ENCODE measurements at places on chromosomes 4 and X.

- DNase-seq, result no peak
These were observed 77.9 kb downstream of the RTL9 start for GRCh38 chrX:110436523-110436922.

DNA sequence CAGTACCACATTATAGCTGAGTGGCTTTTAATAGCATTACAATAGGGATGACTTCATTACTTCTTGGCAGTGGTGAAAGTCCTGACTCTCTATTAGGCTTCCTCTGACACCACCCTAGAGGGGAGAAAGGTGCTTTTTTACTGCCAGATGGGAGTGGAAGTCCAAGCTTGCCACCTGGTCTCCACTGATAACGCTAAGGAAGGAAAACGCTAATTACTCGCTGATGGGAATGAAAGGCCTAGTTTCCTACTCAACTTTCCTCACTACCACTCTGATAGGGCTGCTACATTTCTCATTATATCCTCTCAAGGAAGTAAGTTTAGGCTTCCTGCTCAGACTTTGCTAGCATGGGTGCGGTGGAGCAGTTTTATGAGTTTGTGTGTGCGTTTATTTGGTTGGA is 62.3 kb upstream of the PAGE3 start:
- DNase-seq, result no peak

DNA sequence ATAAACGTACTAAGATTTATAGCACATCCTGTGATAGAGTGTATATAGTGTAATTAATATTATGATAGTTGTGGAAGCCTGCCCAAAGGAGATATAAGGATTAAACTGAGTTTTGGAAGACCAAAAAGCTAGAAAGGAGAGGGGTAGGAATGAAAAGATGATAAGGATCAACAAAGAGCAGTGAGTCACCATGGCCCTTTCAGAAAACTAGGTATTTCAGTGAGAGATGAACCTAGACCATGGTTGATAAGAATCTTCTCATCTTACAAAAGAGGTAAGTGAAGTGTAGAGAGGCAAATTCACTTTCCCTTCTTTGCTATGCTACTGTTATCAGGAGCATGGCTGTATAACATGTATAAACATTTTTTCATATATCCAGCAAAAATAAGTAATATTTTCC is 133.8 kb upstream of the PLAC1 start:
- DNase-seq, result no peak

- no peak for DNase-seq
These were observed 1.9 kb upstream of the MAGEB3 start for GRCh38 chrX:30228526-30228925.

- DNase-seq, result no peak
These were observed 2.4 kb downstream of the ANKRD50 start for GRCh38 chr4:124710015-124710741.

- no peak for DNase-seq
These were observed 33.8 kb upstream of the SPANXN1 start for GRCh38 chrX:145213504-145213903.

GRCh38 chrX:19761554-19762295 is 125.7 kb downstream of the SH3KBP1 start:
- no peak for DNase-seq

GRCh38 chr4:121192480-121192879 is 28.4 kb upstream of the TNIP3 start:
- DNase-seq, result peak; percentile 14

- peak; percentile 35 for DNase-seq
These were observed 178.5 kb downstream of the GABRB1 start for GRCh38 chr4:47209833-47210232.

- no peak for DNase-seq
These were observed 23.4 kb downstream of the LANCL3 start for GRCh38 chrX:37594755-37595382.

DNA sequence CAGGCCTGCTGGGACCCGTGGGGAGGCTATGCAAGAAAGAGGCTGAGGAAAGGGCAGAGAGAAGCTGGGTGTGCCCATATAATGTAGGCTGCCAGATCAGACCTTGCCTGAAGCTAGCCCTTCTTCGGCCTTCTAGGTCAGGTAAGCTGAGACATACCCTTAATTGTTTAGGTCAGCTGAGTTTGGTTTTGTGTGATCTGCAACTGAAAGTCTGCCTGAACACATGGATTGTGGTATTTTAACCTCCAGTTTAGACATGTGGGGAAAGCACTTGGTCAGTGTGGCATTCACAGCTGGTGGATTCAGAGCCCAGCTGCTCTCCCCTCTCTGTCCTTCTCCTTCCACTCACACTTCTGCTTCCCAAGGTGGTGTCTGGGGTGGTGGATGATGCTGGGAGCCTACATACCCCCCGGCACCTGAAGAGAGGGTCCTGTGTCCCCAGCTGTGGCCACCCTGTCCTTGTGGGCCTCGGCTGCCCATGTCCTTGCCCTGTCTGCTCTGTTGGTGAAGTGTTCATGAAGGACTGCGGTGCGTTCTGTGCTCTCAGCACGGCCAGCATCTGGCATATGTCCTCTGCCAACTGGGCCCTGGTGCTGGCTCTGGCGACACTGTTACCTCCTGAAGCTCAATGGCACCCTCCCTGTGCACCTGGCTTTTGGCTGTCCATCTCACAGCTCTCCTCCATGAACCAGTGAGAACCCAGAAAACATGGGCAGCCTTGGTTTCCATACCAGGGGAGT is 82.1 kb downstream of the NAT8L start:
- DNase-seq, result no peak

GRCh38 chr4:17490575-17491059 is 21.3 kb downstream of the QDPR start:
- no peak for DNase-seq

- no peak for DNase-seq
These were observed 21.5 kb upstream of the SYTL5 start for GRCh38 chrX:37984880-37985279.

DNA sequence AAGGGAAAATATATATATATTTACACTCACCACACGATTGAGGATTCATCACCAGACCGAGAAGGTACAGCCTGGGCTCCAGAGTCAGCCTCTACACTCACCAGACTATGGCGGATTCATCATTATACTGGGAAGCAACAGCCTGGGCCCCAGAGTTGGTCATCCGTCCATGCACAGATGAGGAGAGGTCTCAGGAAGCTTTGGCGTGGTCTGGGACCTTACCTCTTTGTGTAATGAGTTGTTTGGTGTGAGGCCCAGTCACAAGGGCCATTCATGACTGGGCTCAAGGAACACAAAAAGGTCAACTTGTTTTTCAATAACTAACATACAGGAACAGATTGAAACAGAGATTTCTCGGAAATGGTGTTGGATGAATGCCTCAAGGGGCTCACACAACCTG is 926.1 kb downstream of the FAM133A start:
- DNase-seq, result no peak

GRCh38 chr4:101669138-101669831 is 121.2 kb upstream of the BANK1 start:
- no peak for DNase-seq

DNA sequence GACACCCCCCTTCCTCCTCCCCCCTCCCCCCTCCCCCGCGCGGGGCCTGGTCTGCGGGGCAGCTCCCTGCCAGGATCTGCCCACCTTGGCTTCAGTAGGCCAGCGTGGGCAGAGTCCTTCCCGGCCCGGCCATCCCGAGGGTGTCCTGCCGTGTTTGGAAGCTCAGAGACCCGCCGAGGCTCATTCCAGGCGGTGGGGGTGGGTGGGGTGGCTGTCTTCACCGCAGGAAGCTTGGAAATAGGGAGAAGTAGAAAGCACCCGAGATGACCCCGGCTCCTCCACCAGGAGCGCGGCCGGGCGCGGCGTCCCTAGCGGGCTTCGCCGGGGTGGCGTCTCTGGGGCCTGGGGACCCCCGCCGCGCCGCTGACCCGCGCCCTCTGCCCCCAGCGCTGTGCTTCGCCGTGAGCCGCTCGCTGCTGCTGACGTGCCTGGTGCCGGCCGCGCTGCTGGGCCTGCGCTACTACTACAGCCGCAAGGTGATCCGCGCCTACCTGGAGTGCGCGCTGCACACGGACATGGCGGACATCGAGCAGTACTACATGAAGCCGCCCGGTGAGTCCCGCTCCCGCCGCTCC is 1.6 kb downstream of the NAT8L start:
- no peak for DNase-seq

GRCh38 chr4:114905017-114905416 is 208.4 kb downstream of the NDST4 start:
- no peak for DNase-seq

- DNase-seq, result no peak
These were observed 26.1 kb downstream of the TKTL2 start for GRCh38 chr4:163447481-163447880.

DNA sequence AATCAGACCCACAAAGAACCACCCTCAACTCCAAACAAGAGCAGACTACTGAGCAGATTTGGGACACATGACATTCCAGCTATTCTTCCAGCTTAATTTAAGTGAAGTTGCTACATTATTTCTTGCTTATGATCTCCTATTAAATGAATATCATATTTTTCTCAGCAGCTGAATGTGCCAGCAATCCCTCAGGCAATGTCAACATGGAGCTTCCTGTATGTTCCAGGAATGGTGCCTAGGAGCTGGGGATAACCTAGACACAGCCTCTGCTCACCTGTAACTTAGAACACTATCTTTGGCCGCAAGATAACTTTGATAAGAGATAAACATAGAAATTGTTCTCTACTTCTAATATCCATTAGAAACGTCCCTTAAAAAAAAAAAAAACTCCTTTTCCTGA is 274.4 kb upstream of the RASGEF1B start:
- DNase-seq, result no peak

DNA sequence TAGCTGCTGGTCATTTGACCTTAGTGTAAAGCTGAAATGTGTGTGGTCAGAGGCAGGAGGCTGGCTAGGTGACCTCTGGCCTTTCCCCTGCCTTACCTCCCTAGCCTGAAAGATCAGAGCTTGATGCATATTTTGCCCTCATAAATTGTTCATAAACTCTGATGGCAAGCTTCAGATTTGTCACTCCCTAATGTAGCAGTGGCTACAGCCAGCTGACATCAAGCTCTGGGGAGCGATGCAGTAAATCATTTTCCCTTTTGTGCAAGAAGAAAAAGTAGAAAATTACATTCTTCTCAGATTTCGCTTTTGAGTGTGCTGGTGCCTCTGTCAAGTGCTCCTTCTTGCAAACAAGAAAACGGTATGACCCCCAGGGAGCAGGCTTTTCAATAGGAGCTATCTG is 87.7 kb upstream of the MAGEA4 start:
- DNase-seq, result no peak

- DNase-seq, result no peak
These were observed 2.4 kb downstream of the SRD5A3 start for GRCh38 chr4:55348466-55348865.

- DNase-seq, result no peak
These were observed 63.7 kb upstream of the PDLIM3 start for GRCh38 chr4:185598846-185599552.

DNA sequence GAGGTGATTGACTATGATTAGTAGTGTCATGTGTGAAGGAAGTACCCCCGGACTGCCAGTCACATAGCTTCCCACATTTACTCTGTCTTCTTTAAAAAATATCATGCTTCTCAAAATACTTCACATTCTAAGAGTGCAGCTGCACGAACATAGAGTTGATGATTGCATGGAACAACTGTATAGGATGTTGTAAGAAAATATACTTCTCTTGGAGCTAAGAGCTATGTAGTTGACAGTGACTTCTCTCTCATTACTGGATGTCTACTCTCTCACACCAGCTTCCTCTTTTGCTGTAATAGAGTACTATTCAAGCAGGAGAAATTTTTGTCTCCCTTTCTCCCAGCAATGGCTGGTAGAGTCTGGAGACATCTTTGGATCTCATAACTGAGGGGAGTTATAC is 99.4 kb upstream of the PUDP start:
- no peak for DNase-seq

- DNase-seq, result no peak
These were observed 216.9 kb downstream of the PTTG2 start for GRCh38 chr4:38177035-38177546.

- DNase-seq, result no peak
These were observed 102.3 kb upstream of the PCDH7 start for GRCh38 chr4:30617836-30618235.

- DNase-seq, result no peak
These were observed 388.6 kb downstream of the PCDH7 start for GRCh38 chr4:31108762-31109161.

GRCh38 chrX:68728186-68728585 is 80.7 kb downstream of the STARD8 start:
- no peak for DNase-seq

- DNase-seq, result no peak
These were observed 41.9 kb upstream of the MXD4 start for GRCh38 chr4:2303686-2304320.

DNA sequence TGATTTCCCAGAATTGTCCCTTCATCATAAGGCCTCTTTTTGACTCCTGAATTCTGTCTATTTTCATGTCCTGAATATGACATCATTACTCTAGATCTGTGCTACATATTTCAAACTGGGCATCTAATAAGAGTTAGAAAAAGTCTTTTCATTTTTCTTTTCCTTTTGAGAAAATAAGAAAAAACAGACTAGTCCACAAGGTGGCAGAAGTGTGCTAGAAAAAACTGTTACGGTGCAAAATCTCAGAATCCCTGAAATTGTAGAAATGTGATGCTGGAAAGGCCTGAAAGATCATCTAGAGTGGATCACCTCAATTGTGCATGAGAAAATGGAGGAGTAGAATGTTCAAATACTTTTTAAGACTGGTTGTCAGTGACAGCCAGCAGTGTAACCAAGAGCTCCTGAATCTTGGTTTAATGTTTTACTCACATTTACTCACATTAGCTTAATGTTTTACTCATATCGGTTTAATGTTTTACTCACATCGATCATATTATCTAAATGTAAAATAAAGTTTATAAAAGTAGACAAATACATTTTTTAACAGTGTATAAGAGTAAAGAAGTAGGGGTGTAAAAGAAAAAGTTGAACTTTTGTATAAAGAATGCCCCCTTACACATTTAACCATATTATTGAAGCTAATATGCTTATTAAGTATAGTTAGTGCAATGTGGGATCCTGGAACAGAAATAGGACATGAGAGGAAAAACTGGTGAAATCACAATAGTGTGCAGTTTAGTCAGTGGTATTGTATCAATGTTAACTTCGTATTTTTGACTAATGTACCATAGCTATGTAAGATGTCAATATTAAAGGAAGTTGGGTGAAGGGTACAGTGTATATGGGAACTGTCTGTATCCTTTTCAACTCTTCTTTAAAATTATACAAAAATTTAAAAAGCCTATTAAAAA is 15.2 kb downstream of the ASB11 start:
- DNase-seq, result no peak

DNA sequence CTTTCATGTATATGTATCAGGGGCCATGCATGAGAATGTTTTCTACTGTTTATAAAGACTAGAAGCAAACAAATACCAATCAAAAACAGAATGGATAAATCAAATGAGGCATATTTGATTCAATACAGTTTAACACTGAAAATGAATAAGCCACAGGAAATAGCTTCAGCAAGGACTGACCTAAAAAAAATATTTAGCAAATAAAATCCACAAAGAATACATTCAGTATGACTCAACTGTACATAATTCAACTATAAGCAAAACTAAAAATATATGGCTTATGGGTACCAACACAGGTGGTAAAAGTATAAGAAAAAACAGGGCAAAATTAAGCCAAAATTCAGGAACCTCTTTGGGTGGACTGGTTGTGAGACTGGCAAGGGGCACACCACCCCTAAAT is 112.9 kb downstream of the KCNIP4 start:
- no peak for DNase-seq

Measured in SW 1271 (cell line).